ENCODE measurements at places on chromosomes 1 and 21.

GRCh38 chr1:31470794-31471315 lies 57.8 kb downstream of the SERINC2 start:
- DNase-seq: no peak

- no peak for DNase-seq
Observed at GRCh38 chr1:113390871-113391648, 745 bp downstream of the MAGI3 start.

- DNase-seq: no peak
Observed at GRCh38 chr1:246280551-246280950, 226.5 kb downstream of the SMYD3 start.

- peak; percentile 10 for DNase-seq
Observed at GRCh38 chr21:25283720-25284119, 323.6 kb downstream of the MRPL39 start.

- DNase-seq: no peak
Observed at GRCh38 chr1:244159646-244160045, 108.6 kb downstream of the ZBTB18 start.
